Amniotic stem cell (primary cell): ENCODE measurements at places on chromosomes 12 and 14.
A peak's percentile ranks its signal among the peaks of the same experiment; 100 is the strongest.

- peak; percentile 27 for DNase-seq
Measured at GRCh38 chr12:106195621-106196027, 52.2 kb downstream of the CKAP4 start.

- DNase-seq: no peak
Measured at GRCh38 chr12:130202201-130202600, 39.9 kb downstream of the FZD10 start.

- no peak for DNase-seq
Measured at GRCh38 chr12:52713960-52714886, 10.9 kb upstream of the KRT77 start.

DNA sequence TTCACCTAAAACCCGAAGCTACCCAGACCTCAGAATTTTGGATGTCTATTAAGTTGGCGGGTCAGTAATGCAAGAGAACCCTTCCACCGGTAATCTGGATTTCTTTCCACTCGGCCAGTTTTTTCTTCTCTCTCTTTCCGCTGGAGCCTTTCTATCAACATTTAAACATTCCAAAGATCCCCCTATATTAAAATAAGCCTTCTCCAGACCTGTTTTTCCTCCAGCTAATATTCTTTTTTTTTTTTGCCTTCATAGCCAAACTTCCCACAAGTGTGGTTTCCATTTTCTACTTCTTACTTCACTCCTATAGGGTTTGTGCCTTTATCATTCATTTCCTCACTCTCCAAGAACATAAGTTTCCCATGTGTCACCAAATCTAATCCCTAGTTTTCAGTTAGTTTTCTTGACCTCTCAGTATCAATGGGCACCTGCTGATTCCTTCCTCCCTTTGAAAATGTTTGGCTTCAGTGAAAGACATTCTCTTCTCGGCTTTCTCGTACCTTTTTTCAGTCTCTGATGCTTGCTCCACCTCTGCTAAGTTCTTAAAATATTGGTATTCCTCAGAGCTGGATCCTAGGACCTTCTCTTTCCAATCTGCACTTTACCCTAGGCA, 583 bp upstream of the SDR39U1 start:
- DNase-seq: no peak

DNA sequence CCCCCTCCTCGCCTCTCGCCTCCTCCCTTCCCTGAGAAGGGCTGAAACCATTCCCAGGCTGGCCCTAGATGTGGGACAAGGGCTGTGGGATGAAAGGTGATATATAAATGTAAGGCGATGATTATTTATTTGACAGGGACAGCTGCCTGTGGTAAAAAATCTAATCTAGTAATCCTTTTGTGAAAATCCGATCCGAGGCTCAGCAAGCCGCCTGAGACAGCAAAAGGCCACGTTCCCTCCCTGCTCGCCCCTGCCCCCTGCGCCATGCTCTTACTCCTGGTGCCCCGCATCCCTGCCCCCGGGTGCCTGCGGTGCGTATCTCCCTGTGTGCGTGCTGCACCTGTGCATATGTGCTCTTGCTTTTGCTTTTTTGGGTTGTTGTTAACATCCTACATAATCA, 65.2 kb downstream of the TSPAN9 start:
- DNase-seq: no peak
